ENCODE measurements at places on chromosomes 3 and 15. TPM values are rescaled to one million over a fixed set of nuclear protein-coding genes. Genes with fewer than 3 reads are reported as not detected.

MYO5C gene
- total RNA-seq: 6.9 TPM

ARGFX gene
- not detected for total RNA-seq

FRMD5 gene
- 2.5 TPM for total RNA-seq

MRAS gene
- 8.8 TPM for total RNA-seq

RFTN1 gene
- 3.5 TPM for total RNA-seq

COL8A1 gene
- not detected for total RNA-seq

ASB14 gene
- not detected for total RNA-seq

EPHB1 gene
- 0.05 TPM for total RNA-seq

LDHAL6B gene
- not detected for total RNA-seq

CD80 gene
- total RNA-seq: not detected

B3GNT5 gene
- 30.7 TPM for total RNA-seq

ETFA gene
- total RNA-seq: 260 TPM

DUOXA1 gene
- total RNA-seq: 0.08 TPM

TMEM212 gene
- not detected for total RNA-seq

ZPLD1 gene
- total RNA-seq: not detected

OSBPL10 gene
- total RNA-seq: 19.6 TPM

SCG5 gene
- 2.0 TPM for total RNA-seq

SLC6A20 gene
- 0.01 TPM for total RNA-seq

ACTRT3 gene
- 3.0 TPM for total RNA-seq

Data from A549 treated with Hydrocortisone at 1 μM for 4 hours (cell line).